ENCODE measurements at places on chromosomes 2 and 18.

- no peak for DNase-seq
Observed at GRCh38 chr18:25672490-25672889, 320.5 kb upstream of the ZNF521 start.

DNA sequence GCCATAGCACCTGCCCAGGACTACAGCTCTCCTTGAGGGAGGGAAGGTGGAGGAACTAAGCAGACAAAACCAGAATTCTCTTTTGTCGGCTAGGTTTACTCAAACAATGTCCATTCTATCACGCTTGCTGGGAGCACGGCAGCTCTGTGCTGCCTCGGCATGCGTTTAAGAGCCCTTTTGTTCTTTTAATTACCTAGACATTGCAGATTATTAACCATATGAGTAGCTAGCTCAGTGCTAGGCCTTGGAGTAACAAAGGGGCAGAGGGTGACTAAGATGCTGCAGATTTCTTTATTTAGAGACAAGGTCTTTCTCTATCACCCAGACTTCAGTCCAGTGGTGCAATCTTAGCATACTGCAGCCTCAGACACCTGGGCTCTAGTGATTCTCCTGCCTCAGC, 11.1 kb downstream of the MSGN1 start:
- no peak for DNase-seq

GRCh38 chr2:175832866-175833265, 169.2 kb downstream of the LNPK start:
- DNase-seq: no peak

GRCh38 chr2:231182513-231182899, 15.9 kb upstream of the ARMC9 start:
- no peak for DNase-seq

GRCh38 chr2:218378053-218378452, 4.0 kb upstream of the SLC11A1 start:
- no peak for DNase-seq

Measured in retinal pigment epithelial cell (primary cell).